Osteoblast (primary cell): ENCODE measurements at places on chromosomes 1 and 21.
A peak's percentile ranks its signal among the peaks of the same experiment; 100 is the strongest.

GRCh38 chr1:164780111-164780812 lies 221.3 kb downstream of the PBX1 start:
- peaks cover 9% of the 10 kb centered on the region for H3K4me1 ChIP-seq
- no peaks in the 10 kb centered on the region for H3K36me3 ChIP-seq
- H3K27ac ChIP-seq = no peak overlapping the region
- DNase-seq = no peak

- H3K27ac ChIP-seq = peak overlapping the region; percentile 80
- H3K4me1 ChIP-seq = peaks cover 50% of the 10 kb centered on the region
- H3K36me3 ChIP-seq = no peaks in the 10 kb centered on the region
- no peak for DNase-seq
- H3K27me3 ChIP-seq = no peaks in the 10 kb centered on the region
Observed at GRCh38 chr21:37369307-37369854, 2.8 kb downstream of the DYRK1A start.

GRCh38 chr1:163176797-163177196 lies 25.9 kb downstream of the RGS5 start:
- no peak overlapping the region for H3K4me3 ChIP-seq
- H3K4me1 ChIP-seq = peaks cover 32% of the 10 kb centered on the region
- no peak for DNase-seq
- no peaks in the 10 kb centered on the region for H3K36me3 ChIP-seq

GRCh38 chr1:158002631-158003405 lies 9.4 kb downstream of the KIRREL1 start:
- peak overlapping the region; percentile 90 for H3K27ac ChIP-seq
- DNase-seq = peak; percentile 69
- H3K36me3 ChIP-seq = no peaks in the 10 kb centered on the region
- peaks cover 87% of the 10 kb centered on the region for H3K4me1 ChIP-seq

DNA sequence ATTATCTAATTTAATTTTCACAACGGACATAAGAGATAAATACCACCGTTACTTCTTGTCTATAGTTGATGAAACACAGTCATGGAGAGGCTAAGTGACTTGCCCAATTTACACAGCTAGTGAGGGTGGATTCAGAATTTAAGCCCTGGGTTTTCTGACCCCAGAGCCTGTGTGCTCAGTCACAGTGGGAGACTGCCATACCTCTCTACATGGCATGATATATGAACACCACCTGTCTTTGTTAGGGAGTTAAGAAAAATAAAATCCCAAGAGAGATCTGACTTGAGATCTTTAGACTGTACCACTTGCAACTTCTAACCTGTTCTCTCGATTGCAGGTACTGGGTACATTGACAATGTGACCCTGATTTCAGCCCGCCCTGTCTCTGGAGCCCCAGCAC lies 40.3 kb downstream of the LAMC2 start:
- no peaks in the 10 kb centered on the region for H3K27me3 ChIP-seq
- no peak for DNase-seq
- H3K4me1 ChIP-seq = no peaks in the 10 kb centered on the region
- no peaks in the 10 kb centered on the region for H3K36me3 ChIP-seq
- no peak overlapping the region for H3K27ac ChIP-seq

- peaks cover 2% of the 10 kb centered on the region for H3K27me3 ChIP-seq
- no peaks in the 10 kb centered on the region for H3K36me3 ChIP-seq
- no peaks in the 10 kb centered on the region for H3K4me1 ChIP-seq
- H3K4me3 ChIP-seq = no peak overlapping the region
- DNase-seq = no peak
Observed at GRCh38 chr21:31103163-31103562, 64.9 kb upstream of the KRTAP19-8 start.

GRCh38 chr1:150056407-150056806 lies 11.2 kb upstream of the VPS45 start:
- no peaks in the 10 kb centered on the region for H3K36me3 ChIP-seq
- DNase-seq = no peak
- peaks cover 1% of the 10 kb centered on the region for H3K4me1 ChIP-seq
- no peaks in the 10 kb centered on the region for H3K27me3 ChIP-seq
- H3K4me3 ChIP-seq = no peak overlapping the region
- no peak overlapping the region for H3K27ac ChIP-seq

DNA sequence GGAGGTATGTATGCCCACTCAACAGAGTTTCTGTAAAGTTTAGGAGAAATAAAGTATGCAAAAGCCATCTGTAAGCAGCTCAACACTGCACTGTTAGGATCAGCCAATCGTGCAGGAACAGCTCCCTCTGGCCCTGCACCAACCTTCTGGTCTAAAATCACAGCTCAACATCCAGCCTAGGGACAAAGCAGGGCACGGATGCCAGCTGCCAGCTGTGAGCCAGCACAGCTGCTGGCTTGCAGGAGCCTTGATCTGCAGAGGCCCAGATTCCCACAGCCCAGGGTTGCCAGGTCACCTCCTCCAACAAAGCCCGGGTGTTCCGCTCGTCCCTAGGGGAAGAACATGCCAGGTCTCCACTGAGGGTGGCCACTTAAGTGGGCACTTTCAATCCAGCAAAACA lies 8.6 kb downstream of the ACOT7 start:
- no peak overlapping the region for H3K27ac ChIP-seq
- peak overlapping the region; percentile 66 for H3K4me3 ChIP-seq
- peaks cover 6% of the 10 kb centered on the region for H3K4me1 ChIP-seq

- H3K4me1 ChIP-seq = no peaks in the 10 kb centered on the region
- H3K27ac ChIP-seq = no peak overlapping the region
- H3K27me3 ChIP-seq = peaks cover 60% of the 10 kb centered on the region
- no peak for DNase-seq
Observed at GRCh38 chr1:202264300-202264699, 70.7 kb downstream of the LGR6 start.

DNA sequence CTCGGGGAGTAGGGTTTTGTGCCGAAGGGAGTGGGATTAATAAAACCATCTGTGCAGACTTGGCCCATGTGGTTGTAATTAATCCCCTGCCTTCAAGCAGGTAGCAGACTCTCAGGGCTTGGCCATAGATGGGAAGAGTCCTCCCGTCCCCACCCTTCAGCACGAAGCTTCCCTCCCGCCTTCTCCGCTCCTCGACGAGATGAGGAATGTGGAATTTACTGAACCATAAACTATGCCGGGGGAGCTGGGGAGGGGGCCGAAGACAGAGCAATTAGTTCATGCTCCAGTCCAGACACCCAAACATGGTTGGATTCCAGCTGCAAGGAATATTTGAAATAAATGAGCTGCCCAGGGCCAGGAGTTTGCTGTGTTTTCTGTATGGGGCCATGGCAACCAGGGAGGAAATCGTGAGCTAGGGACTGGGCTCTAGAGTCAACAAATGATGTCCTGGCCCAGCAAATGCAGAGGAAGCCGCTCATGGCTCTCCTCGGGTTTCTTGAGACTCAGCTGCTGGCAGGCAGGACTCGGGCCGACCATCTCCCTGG lies 78.8 kb downstream of the SPSB1 start:
- no peak overlapping the region for H3K4me3 ChIP-seq
- H3K4me1 ChIP-seq = peaks cover 3% of the 10 kb centered on the region
- peaks cover 7% of the 10 kb centered on the region for H3K36me3 ChIP-seq
- H3K27me3 ChIP-seq = no peaks in the 10 kb centered on the region
- no peak overlapping the region for H3K27ac ChIP-seq

DNA sequence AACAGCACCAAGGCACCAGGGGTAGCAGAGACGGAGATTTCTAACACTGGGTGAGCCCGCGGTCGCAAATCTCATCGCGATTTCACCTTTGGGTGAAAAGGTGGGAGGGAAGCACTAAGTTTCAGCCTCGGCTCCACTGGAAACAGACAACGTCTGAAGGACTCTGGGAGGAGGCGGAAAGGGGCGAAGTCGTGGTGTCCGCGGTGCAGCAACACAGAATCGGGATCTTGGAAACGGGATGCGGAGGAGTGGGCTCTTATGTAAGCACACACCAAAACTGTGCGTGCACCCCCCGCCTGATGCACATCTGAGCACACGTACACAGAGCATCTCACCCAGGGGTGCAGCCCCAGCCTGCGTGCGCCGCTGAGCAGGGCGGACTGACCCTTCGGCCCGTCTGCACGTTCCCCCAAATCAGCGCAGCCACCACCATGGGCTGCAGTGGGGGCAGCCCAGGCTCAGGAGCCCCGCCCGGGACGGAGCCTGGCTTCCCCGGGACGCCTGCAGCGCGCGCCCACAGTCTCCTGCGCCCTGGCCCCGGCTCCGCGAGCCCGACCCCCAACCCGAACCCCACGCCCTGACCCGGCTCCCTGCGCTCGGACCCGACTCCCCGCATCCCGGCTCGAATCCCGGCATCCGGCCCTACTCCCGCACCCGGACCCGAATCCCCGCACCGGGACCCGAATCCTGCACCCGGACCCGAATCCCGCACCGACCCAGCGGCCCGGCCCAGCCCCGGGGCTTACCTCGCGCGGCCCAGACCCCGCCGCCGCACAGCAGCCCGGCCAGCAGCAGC lies 670 bp downstream of the CLSTN1 start:
- peak; percentile 92 for DNase-seq
- H3K4me3 ChIP-seq = peak overlapping the region; percentile 91
- no peaks in the 10 kb centered on the region for H3K27me3 ChIP-seq
- peaks cover 22% of the 10 kb centered on the region for H3K4me1 ChIP-seq

DNA sequence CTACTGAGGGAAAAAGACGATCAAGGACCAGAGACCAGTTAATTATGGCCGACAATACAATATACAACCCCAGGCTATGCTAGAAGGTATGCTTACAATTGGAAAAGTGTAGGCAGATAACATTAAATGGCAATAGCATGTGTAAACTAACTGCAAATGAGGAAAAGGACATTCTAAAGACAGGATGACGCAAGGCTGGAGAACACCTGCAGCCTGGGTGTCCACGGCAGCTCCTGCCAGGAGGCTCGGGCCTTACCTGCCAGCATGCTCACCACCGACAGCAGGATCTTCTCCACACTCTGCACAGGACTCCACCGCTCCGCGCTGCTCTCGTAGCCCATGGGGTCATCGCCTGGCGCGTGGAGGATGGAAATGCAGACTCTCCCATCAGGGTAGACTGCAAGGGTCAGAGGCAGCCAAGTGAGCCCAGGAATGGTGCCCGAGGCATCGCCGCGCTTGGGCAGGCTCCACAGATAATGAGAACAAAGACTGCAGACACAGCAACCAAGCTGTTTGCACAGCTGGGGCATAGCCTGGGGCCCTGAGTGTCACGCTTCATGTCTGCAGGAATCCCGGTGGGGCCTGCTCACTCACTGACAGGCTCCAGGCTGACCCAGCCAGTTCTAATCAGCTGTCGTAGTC lies 28.2 kb downstream of the UBE2G2 start:
- no peak overlapping the region for H3K4me3 ChIP-seq
- H3K36me3 ChIP-seq = peaks cover 61% of the 10 kb centered on the region
- DNase-seq = no peak
- no peaks in the 10 kb centered on the region for H3K27me3 ChIP-seq

DNA sequence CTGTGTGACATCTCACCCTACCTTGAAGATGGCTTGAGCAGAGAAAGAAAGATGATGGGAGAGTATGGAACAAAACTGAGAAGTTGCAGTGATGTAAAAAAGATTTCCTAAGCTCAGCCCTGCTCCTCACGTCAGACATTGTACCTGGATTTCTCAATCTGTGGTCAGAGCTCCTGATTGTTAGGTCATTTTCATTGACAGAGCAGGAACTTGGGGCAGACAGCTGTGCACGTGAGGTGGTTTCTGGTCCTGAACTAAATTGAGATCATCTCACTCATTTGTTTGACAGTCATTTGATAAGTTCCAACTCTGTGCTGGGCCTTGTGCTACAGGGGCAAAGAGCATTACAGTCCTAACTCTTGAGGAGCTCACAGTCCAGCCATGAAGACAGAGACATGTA lies 10.2 kb downstream of the TRAF3IP3 start:
- H3K4me1 ChIP-seq = peaks cover 25% of the 10 kb centered on the region
- no peaks in the 10 kb centered on the region for H3K27me3 ChIP-seq
- DNase-seq = no peak
- no peak overlapping the region for H3K27ac ChIP-seq

GRCh38 chr1:45246760-45247159 lies 40.4 kb upstream of the ZSWIM5 start:
- DNase-seq = peak; percentile 73
- H3K27ac ChIP-seq = peak overlapping the region; percentile 89
- H3K4me3 ChIP-seq = no peak overlapping the region

DNA sequence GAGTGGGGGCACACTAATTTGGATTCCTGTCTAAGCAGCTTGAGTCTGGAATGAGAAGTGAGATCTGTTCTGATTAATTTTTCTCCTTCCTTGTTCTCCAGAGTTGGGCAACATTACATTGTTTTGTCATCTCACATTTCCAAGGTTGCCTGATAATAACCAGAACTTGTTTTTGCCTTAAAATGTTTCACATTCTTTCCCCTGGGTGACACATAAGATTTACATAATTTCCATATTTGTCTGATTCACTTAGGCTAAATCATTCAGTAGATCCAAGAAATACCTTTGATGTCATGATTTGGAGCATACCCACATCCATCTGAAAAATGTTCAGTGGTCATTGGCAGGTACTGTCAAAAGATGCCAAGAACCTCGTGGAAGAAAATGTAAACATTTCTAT lies 60.3 kb downstream of the XCL2 start:
- H3K27ac ChIP-seq = peak overlapping the region; percentile 72
- peaks cover 26% of the 10 kb centered on the region for H3K4me1 ChIP-seq
- no peaks in the 10 kb centered on the region for H3K27me3 ChIP-seq
- no peaks in the 10 kb centered on the region for H3K36me3 ChIP-seq
- peak; percentile 42 for DNase-seq

- no peak overlapping the region for H3K27ac ChIP-seq
- H3K4me1 ChIP-seq = peaks cover 20% of the 10 kb centered on the region
- H3K4me3 ChIP-seq = no peak overlapping the region
- H3K36me3 ChIP-seq = no peaks in the 10 kb centered on the region
- H3K27me3 ChIP-seq = no peaks in the 10 kb centered on the region
Observed at GRCh38 chr1:231397886-231398671, 24.0 kb downstream of the EGLN1 start.

- no peak for DNase-seq
- no peaks in the 10 kb centered on the region for H3K27me3 ChIP-seq
- no peak overlapping the region for H3K4me3 ChIP-seq
Observed at GRCh38 chr1:182484531-182485257, 34.7 kb downstream of the RGSL1 start.

- peaks cover 9% of the 10 kb centered on the region for H3K4me1 ChIP-seq
- no peak overlapping the region for H3K27ac ChIP-seq
- DNase-seq = no peak
- no peak overlapping the region for H3K4me3 ChIP-seq
Observed at GRCh38 chr1:7259955-7260354, 474.7 kb downstream of the CAMTA1 start.

DNA sequence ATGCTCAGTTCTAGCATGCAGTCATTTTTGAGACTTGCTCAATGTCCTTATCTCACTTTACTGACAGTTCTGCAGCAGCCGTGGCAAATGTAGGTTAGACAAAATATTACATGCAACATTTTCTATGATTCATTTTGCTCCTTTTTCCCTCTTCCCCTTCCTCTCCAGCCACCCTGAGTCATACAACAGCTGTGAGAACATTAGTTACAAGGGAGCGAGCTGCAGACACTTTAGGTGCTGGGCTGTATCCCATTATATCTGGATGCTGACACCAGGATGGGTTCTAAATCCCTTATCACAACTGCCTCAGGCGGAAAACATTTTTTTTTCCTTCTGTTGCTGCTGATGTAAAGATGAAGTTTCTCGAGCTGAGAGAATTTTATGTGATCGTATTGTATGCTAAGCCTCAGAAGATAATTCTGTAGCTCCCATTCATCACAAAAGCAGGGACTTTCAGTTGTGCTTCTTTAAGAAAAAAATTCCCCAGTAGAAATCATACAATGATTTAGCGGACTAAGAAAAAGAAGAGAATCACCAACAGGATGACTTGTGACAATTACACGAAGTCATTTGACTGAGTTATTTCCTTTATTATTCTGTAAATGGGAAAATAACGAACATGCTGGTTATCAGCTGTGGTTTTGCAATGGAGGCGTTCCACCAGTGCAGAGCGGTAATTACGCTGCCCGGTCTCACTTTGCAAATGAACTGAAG lies 345.0 kb downstream of the DISC1 start:
- H3K27me3 ChIP-seq = no peaks in the 10 kb centered on the region
- H3K4me1 ChIP-seq = peaks cover 3% of the 10 kb centered on the region
- no peaks in the 10 kb centered on the region for H3K36me3 ChIP-seq
- no peak overlapping the region for H3K27ac ChIP-seq
- H3K4me3 ChIP-seq = no peak overlapping the region
- peak; percentile 55 for DNase-seq
